ENCODE measurements at places on chromosomes 1 and 21.
A peak's percentile ranks its signal among the peaks of the same experiment; 100 is the strongest.

DNA sequence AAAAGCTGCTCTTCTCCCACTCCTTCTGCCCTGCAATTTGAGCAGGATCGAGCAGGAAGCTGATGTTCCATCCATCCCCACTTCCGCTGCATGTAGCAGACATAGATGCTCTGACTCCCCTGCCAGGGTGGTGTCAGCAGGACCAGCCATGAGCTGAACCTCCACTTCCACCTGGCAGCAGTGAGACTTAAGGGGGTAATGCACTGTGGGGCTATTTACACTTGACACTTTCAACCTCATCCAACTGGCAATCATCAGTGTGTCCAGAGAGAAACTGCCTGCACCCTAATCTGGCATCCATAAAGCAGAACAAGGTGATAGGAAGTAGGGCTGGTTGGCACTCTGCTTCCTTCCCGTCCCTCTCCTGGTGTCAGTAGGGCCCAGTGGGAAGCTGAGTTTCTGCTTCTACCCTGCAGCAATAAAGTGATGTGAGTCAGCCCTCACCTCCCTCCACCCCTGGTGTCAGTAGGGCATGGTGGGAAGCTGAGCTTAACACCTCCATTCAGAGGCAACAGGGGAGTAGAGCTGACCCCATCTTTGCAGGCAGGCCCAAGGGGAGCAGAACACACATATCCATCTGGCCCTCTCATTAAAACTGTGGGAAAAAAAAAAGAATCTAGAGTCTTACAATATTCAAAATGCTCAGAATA, 272.3 kb downstream of the PTPRU start:
- no peak for DNase-seq

- no peak for DNase-seq
These were observed 7.4 kb upstream of the EFNA1 start for GRCh38 chr1:155120253-155120652.

DNA sequence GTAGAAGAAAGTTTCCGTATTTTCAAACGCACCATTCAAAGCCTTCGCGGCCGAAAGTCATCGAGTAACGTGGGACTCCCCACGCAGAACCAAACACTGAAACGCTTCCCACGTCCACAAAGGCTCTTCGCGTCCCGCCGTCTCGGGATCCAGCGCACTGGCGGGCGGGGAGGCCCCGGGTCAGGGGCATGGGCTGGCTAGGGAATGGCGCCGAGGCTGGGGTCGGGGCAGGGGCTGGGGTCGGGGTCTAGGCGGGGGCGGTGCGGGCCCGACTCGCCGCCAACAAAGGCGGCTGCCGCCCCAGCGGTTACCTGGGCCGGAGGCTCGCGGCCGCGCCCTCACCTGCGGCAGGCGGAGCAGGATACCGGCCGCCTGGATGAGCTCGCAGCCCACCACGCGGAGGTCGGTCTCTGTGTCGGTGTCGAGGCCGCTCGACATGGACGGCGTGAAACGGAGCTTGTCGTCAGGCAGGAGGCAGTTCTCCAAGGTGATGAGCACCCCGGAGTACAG, 403 bp downstream of the CCNL2 start:
- DNase-seq, result no peak

- no peak for DNase-seq
These were observed 8.4 kb downstream of the IFNAR2 start for GRCh38 chr21:33238146-33238545.

- DNase-seq, result no peak
These were observed 193.3 kb downstream of the AJAP1 start for GRCh38 chr1:4847711-4848110.

DNA sequence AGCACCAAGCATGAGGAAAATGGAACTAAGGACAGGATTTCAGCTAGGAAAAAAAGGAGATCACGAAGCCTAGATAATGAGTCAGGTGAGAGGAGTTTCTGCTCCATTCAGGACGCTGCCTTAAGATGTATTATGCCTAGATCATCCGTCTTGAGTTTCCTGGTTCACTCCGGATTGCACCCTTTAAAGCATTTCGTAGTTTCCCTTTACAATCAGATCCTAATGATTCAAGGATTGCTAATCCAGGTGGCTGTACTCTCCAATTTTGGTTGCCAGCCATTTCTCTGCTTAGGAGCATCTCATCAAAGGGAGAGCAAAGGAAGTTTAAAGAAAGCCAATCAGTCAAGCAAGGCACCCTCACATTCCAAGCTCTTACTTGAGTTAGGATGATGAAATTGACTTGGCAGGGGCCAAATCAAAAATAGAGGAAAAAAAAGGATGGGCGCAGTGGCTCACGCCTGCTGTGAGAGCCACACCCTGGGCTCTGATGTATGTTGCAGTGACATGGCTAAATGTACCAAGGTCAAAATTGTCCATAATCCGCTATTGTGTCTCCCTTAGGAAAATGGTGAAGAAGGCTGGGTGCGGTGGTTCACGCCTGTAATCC, 156.9 kb upstream of the SOD1 start:
- DNase-seq, result no peak

DNA sequence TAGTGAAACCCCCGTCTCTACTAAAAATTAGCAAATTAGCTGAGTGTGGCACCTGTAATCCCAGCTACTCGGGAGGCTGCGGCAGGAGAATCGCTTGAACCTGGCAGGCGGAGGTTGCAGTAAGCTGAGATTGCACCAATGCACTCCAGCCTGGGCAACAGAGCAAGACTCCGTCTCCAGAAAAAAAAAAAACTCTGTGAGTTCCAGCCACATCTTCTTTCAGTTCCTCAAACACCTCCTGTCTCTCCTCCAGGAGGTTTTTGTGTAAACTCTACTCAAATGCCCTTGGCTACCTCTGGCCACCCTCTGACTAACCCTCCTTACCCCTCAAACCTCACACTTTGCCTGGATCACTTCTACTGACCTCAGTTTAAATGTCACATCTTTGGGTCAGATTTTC, 38.1 kb downstream of the RCSD1 start:
- no peak for DNase-seq

GRCh38 chr1:183137782-183138181, 48.3 kb upstream of the LAMC2 start:
- DNase-seq, result no peak

DNA sequence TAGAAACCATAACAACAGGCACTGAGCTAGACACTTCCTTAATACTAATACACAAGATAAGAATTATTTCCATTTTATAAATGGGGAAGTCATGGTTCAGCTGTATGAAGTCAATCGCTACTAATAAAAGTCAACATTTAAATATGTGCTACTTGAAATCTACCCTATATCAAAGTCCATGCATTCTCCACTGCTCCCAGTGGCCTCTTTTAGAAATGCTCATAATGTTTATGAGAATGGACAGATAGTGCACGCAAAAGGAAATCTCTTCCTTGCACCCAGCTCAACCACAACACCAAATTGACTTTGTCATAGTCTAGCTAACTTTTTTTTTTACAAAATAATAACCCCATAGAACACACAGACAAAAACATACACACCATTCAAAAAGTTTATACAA, 281.7 kb upstream of the CXADR start:
- DNase-seq, result no peak

GRCh38 chr1:203129501-203130231, 2.1 kb downstream of the ADORA1 start:
- DNase-seq, result no peak

- DNase-seq, result no peak
These were observed 100.0 kb downstream of the ELAVL4 start for GRCh38 chr1:50208756-50209155.

DNA sequence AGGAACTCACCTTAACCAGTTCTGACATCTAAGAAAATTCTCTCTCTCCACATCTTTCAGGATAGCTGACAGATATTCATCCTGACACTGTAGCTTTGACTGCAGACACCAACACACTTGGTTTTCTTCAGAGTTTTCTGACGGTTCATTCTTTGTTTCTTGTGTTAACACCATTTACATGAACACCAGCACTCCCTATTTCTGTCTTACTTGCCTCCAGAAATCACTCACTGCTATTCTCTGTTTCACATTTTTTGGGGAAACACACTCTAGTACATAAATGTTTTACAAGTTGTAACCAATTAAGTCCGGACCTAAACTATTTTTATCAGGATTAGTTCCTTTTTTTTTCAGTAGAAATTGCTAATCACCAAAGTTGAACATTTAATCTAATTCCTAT, 15.4 kb downstream of the FLVCR1 start:
- no peak for DNase-seq

GRCh38 chr1:108592030-108592759, 32.3 kb downstream of the EEIG2 start:
- DNase-seq, result no peak

DNA sequence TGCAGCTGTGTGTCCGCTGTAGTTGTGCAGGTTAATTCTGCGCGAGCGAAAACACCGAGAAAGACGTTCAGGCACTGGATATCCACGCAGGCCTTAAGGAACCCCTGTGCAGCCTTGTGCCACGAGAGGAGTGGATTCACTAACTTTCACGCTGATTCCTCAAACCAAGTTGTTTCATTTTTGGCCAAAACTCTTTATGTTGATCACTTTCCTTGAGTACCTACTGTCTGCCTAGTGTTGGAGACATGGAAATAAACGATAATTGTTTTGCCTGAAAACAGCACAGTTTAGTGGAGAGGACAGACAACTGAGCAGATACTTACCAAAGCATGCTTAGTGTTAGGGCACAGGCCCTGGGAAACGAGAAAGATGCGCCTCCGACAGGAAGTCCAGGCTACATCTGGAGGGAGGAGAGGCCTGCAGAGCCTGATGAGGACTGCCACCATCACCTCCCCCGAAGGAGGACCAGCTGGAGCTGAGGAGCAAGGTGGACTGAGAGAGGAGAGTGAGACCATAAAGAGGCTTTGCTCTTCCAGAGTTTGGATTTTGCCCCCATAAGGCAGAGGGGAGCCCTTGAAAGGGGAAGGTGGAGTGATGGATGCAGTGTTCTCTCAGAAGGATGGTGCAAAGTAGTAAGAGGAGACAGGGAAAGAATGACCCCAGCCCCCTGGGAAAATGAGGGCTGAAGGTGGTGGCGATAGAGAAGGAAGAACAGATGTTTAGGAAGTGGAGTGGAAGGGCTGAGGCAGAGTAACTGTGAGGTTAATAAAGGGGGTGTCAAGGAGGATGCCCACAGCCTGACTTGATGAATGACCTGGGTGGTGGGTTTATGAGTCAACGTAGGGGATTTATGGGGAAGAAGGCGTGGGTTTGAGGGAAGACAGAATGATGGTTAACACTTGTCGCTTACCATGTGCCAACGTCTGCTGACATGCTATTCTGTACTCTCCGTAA, 956 bp upstream of the SCAF4 start:
- no peak for DNase-seq

- no peak for DNase-seq
These were observed 15.7 kb downstream of the PKNOX1 start for GRCh38 chr21:42989816-42990650.

GRCh38 chr1:31801458-31801857, 14.4 kb downstream of the SPOCD1 start:
- no peak for DNase-seq

DNA sequence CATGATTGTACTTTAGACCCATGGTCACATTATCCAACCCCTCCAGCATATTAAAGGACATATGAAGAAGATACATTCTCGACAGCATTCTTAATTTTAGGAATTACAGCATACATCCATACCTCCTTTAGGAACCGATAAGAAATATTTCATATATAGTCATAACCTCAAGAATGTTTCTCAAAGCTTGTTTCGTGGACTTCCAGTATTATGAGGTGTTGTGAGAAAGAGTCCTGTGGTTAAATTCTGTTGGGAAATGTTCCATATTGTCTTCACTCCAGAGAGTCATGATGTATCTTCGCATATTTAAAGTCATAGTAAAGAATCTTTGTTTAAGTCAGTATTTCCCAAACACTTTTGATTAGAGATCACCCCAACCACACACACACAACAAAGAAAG, 321.0 kb upstream of the SNX7 start:
- DNase-seq, result no peak

- DNase-seq, result no peak
These were observed 183.3 kb upstream of the JUN start for GRCh38 chr1:58966917-58967740.

DNA sequence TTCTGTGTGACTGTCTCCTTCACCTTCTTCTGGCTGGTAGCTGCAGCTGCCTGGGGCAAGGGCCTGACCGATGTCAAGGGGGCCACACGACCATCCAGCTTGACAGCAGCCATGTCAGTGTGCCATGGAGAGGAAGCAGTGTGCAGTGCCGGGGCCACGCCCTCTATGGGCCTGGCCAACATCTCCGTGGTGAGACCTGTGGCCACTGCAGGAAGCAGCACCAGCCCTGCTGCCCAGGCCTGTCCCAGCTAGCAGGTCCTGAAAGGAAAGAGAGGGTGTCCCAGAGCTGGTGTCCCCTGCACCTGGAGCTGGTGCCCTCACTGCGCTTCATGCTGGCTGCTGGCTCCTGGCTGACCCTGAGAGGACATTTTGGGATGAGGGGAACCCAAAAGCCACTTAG, 5.9 kb upstream of the ATXN7L2 start:
- no peak for DNase-seq

GRCh38 chr1:217776693-217777092, 145.5 kb downstream of the SPATA17 start:
- no peak for DNase-seq

DNA sequence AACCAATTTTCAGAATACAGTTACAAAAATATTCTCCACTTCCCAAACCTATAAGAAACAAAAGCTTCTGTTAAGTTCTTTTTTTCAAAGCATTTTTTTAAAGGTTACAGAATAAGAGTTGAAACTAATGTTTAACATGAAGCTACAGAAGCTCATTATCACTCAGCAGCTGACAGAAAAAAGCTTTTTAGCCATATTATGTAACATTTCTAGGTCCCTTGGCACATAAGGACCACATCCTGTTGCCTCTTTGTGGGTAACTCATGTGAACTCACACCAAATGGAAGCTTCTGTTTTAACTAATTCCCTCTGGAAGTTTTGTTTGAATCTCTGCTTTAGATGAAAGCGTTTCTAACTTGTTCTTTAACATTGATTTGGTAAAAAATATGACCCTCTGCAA, 242.5 kb upstream of the TMPRSS15 start:
- DNase-seq, result no peak

DNA sequence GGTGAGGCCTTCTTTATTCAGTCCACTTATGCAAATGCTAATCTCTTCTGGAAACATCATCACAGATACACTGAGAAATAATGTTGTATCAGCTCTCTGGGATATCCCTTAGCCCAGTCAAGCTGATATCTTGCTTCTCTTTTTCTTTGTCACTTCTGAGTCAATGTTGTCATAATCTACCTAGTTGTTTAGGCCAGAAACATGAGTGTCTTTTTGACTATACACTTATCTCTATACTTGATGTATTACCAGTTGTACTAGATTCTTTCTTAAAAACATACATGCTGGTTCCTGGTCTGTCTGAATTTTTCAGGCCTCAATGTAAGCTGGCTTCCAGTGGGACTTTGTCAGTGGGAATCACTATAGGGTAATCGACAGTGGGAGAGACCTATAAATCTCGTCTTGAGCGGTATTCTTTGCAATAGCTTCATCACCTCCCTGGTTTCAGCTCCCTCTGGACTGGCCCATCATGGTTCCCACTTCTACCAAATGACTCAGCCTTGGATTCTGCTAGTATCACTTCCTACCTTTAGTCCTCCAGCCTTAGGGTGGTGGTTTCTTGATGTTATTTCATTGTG, 135.2 kb upstream of the CYYR1 start:
- no peak for DNase-seq

GRCh38 chr1:94799206-94799605, 21.0 kb upstream of the SLC44A3 start:
- no peak for DNase-seq

- peak; percentile 45 for DNase-seq
These were observed 14.0 kb downstream of the RHBG start for GRCh38 chr1:156383023-156383422.

GRCh38 chr1:18547460-18547859, 66.7 kb downstream of the KLHDC7A start:
- no peak for DNase-seq

- DNase-seq, result no peak
These were observed 1.5 kb downstream of the ZNF691 start for GRCh38 chr1:42847721-42848460.

- no peak for DNase-seq
These were observed 693 bp downstream of the RAB4A start for GRCh38 chr1:229271448-229272159.

Data from HCT116 (cell line).